NCI-H1092 (cell line): ENCODE measurements at places on chromosomes 6 and 20.

GRCh38 chr20:32985596-32985995 lies 18.6 kb downstream of the SUN5 start:
- DNase-seq: no peak

DNA sequence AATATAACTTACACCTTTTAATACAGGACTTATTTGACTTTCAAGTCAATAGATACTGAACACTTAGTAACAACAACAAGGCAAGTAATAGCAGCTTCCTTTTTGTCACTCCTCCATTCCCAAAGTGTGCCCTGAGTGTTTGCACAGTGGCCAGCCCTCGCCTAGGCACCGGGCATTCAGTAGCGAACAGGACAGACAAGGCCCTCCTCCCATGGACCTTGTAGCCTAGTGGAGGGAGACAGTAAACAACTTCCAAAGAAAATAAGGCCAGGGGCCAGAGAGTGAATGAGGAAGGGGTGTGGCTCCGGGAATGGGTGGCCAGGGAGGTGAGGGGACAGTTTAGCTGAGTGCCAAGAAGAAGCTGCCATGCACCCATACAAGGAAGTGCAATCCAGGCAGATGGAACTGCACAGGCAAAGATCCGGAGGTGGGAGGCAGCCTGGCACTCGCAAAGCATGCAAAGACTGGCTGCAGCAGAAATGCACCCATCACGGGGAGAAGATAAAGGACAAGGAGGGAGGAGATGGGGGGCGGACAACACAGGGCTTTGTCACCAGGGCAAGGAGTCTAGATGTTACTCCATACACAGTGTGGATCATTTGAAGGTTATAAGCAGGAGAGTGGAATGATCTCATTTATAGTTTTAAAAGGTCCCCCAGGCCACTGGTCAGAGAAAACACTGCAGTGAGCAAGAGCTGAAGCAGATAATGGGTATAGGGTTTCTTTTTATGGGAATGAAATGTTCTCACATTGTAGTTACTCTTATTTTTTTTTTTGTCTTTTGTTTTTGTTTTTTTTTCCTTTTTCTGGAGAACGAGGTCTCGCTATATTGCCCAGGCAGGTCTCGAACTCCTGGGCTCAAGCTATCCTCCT lies 32.2 kb downstream of the ATP9A start:
- DNase-seq: no peak

DNA sequence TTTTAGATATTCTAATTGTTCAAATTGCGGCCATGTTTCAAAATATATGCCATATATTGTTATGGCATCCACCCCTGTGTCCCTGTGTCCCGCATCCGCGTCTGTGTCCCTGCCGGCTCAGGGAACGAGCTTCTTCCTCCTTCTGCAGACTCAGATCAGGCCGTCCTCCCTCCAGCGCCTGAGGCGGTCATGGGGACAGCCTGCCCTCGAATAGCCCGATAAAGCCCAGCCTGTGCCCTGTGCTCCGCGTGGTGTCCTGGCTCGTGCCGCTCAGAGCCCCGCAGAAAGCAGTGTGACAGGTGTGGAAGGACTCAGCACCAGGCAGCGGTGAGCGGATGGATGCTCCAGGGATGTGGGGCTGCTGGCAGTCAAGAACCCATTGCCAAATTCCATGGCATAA lies 663.4 kb upstream of the DEFB115 start:
- no peak for DNase-seq

GRCh38 chr6:52577022-52577777 lies at the start of gene TRAM2:
TRAM2 (minus strand) TSS chr6:52577060; CDS start chr6:52576915, 145 bp downstream.
- DNase-seq: peak; percentile 47

DNA sequence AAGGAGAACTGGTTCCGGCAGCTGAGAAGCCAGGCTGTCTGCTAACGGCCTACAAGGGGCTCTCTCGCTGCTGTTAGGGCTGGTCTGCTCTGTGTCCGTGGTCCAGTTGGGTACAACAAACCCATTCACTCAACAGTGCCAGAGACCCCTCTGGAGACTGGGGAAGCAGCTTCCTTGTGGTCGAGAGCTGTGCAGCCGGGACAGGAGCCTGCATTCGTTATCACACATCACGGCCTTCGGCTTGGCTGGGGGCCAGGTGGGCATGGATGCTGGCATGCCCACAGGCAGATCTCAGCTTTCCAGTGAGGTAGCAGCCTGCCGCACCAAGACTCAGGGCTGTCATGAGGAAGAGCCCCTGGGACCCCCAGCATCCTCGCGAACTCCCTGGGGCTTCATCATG lies 124.7 kb downstream of the PREX1 start:
- DNase-seq: peak; percentile 29

DNA sequence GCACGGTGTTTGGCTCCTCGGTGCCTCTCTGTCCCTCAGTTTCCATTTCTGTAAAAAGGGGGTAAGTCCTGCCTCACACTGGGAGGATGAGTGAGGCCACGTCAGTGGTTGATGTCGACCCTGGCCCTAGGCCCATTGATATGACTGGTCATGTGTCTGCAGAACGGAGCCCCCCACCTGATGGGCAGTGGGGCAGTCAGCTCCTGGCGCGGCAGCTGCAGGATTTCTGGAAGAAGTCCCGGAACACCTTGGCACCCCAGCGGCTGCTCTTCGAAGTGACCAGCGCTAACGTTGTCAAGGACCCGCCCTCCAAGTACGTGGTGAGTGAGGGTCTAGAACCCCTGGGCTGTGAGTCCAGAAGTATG lies 1.2 kb downstream of the SNX21 start:
- DNase-seq: no peak

GRCh38 chr20:17317341-17317740 lies 90.5 kb downstream of the PCSK2 start:
- DNase-seq: no peak

DNA sequence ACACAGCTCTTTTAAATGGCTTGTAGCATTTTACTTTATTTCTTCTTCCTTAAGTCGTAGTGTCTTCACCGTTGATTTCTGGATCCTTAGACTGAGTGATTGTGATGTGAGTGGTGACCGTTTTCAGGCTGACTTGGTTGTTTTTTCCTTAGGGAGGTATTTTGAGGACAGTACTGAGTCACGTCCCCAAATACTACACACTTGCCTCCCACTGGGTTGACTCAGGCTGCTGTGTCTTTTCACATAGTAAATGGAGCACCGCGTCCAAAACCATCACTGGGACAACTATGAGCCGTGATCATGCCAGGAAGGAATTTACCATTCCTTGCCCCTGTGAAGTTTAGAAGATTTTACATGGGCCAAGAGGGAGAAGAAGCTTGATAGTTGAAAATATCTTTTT lies 174.1 kb downstream of the FARS2 start:
- no peak for DNase-seq

- DNase-seq: no peak
Observed at GRCh38 chr20:46970937-46971630, 76.4 kb downstream of the EYA2 start.

GRCh38 chr20:3315136-3315535 lies 76.1 kb upstream of the SLC4A11 start:
- DNase-seq: no peak

DNA sequence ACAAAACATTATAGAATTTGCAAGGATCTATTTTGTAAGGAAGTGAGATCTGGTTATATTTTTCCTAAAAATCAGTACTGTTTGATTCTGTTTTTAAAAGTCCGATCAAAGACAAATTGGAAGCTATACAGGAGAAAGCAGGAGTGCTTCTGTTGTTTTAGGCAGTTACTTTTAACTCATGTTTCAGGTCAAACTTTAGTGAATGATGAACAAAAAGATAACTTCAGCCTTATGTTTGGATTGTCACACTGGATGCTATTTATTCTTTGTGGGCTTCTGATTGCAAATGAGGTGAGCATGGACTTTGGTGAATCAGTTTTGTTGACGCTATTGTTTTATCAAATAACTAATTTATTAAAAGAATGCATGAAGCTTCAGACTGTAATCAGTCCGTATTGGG lies 228.7 kb upstream of the SLC35B3 start:
- no peak for DNase-seq

GRCh38 chr6:128131036-128131435 lies 230.2 kb upstream of the THEMIS start:
- DNase-seq: no peak
